ENCODE measurements at places on chromosomes 11 and 22.

DNA sequence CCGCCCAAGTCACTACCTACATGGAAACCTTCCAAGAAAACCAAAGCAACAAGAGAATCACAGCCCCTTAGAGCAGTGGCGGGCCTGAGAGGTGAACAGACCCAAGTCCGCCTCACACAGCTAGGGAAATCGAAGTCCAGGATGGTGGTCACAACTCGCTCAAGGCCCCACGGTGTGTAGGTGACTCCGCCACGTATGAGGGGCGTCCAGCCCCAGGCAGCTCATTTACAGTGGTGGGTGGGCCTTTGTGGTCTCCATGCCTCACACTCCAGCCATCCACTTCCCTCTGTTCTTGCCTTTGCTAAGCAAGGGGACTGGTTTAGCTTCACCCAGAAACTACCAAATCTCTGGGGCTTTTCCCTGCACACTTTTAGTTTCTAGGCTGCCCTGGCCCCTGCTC lies 9.7 kb upstream of the TCF20 start:
- DNase-seq: no peak

GRCh38 chr11:132184079-132184478 lies 813.7 kb downstream of the NTM start:
- no peak for DNase-seq

DNA sequence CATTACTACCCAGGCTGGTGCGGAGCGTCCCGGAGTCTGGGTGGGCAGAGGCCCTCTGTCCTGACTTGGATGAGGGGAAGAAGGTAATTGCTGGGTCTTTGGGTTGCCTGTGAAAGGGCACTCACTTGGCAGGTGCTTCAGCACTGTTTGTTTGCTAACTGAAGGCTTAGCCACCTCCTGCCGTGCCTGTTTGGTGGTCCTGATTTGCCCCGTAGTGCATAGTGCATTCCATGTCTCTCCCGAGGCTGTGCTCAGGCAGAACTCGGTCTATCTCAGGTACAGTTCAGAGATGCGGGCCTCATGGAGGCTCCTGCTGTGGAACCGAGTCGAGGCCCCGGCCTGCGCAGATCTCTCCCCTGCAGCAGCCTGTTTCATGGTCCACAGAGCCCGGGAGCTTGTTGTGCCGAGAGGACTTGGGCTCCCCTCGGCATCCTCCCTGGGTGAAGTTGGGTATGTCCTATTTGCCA lies 146.2 kb downstream of the TBC1D22A start:
- no peak for DNase-seq

DNA sequence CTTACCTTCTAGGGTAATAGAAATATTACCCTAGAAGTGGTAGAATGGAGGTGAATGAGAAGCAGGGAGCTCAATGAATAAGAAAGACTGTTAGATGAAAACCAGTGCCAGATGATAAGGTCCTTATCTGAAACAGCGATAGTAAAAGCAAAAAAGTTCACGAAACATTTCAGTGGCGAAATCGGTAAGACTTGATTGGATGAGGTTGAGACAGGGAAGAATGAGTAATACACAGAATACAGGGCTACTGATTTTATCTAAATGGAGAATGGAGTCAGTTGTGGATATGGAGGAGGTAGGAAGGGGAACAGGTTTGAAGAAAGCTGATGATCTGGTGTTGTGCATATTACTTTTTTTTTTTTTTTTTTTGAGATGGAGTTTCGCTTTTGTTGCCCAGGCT lies 96.5 kb downstream of the GALNT18 start:
- no peak for DNase-seq

DNA sequence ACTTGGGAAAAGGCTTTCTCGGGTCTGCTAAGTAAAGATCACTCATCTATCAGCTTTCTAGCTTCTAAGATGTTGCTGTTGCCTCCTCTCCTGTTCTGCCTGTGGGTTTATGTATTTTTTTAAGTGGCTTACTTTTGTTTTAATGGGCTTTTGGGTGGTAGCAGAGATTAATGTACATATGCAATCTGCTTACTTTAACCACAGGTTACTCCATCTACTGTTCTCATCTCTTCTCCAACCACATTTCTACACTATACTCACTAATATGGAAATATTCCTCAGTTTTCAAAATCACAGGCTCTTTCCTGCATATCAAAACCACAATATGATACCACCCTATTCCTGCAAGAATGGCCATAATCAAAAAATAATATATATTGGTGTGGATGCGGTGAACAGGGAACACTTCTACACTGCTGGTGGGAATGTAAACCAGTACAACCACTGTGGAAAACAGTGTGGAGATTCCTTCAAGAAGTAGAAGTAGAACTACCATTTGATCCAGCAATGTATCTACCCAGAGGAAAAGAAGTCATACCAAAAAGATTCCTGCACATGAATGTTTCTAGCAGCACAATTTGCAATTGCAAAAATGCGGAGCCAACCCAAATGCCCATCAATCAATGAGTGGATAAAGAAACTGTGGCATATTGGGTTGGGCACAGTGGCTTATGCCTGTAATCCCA lies 288.8 kb downstream of the SWAP70 start:
- no peak for DNase-seq

GRCh38 chr11:62905296-62905695 lies 15.9 kb downstream of the CHRM1 start:
- no peak for DNase-seq
